Astrocyte of the cerebellum (primary cell): ENCODE measurements at places on chromosomes 3 and 15.

GRCh38 chr15:47767035-47767434, 49.7 kb downstream of the SEMA6D start:
- no peak for DNase-seq

- no peak for DNase-seq
Measured at GRCh38 chr3:46748170-46748569, 30.5 kb upstream of the PRSS50 start.

DNA sequence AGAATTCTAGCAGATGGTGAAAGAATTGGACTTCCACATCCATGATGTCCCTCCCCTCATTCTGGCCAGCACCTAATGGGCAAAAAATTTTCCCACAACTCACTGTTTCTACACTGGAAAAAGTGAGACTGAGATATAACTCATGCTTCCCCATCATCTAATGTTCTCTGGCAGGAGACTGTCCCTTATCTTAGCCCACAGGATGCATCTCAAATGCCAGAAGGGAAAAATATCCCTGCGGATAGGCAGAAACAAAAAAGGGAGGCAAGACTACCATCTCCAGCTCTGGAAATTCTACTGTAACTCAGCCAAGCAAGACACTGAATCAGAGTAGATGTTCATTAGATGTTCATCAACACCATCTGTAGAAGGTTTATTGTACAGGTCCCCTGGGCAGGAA, 58.6 kb downstream of the DLG1 start:
- no peak for DNase-seq

DNA sequence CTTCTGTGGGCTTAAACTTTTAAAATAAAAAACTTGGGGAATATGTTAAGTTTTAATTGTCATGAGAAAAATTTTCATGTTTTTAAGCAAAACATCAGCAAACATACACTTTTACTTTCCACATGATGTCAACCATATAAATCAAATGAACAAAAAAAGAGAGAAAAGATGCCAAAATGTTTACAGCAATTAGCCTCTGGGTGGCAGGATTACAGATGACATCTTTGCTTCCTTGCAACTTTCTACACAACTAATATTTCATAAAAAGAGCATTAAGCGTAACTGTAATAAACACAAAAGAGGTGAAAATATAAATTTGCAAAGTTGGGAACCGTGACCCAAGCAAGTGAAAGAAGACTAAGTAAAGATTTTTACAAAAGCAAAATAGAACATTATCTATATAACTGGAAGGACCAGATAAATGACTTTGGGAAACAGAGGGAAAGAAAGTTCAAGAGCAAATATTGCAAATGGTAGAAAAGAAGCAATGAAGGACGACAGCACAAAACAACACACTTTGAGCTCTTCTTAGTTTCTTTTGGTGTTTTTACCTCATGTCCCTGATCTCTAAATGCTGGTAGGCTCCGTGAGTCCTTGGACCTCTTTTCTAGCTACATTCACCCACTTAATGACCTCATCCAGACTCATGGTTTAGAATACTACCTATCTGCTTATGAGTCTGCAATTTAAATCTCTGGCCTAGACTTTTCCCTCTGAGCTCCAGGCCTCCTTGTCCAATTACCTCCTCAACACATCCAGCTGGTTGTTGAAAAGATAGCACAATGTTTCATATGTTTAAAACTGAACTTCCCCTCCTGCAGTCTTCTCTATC, 9.4 kb downstream of the TP53BP1 start:
- no peak for DNase-seq

- no peak for DNase-seq
Measured at GRCh38 chr3:128548021-128548420, 55.0 kb upstream of the GATA2 start.

GRCh38 chr15:57415602-57416001, 39.3 kb downstream of the CGNL1 start:
- no peak for DNase-seq

DNA sequence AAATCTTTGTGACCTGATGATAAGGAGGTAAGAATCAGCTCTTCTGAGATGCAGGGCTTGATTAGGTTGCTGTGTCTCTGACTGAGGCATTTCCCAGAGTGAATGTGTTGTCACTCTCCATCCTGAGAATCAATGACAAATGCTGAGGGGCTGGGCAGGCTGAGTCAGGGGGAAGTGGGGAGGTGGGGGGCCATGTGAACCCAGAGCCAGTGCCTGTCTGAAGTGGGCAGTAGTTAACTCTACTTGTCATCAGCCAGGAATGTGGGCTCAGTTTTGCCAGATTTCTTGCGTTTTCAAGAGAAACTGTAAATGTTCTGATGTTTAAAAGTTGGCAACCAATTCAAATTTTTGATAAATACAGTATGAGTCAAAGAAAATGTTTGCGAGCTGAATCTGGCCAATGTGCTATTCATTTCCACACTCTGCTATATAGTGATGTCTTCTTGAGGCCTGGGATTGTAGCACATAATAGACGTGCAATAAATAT, 3.1 kb upstream of the BNC1 start:
- DNase-seq = peak; percentile 96

- DNase-seq = no peak
Measured at GRCh38 chr15:84143753-84144314, 91.7 kb upstream of the GOLGA6L4 start.

DNA sequence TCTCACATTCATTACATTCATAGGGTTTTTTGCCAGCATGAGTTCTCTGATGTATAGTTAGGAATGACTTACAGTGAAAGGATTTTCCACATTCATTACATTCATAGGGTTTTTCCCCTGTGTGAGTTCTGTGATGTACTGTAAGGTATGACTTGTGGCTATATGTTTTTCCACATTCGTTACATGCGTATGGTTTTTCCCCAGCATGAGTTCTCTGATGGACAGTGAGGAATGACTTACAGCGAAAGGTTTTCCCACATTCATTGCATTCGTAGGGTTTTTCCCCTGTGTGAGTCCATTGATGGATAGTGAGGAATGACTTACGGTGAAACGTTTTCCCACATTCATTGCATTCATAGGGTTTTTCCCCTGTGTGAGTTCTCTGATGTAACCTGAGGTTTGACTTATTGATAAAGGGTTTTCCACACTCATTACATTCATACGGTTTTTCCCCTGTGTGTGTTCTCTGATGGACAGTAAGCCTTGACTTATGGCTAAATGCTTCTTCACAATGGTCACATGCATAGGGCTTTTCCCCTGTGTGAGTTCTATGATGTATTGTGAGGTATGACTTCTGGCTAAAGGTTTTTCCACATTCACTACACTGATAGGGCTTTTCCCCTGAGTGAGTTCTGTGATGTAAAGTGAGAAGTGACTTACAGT, 47.4 kb downstream of the ZNF717 start:
- DNase-seq = no peak

- DNase-seq = no peak
Measured at GRCh38 chr3:23019596-23020300, 183.4 kb upstream of the UBE2E2 start.

GRCh38 chr3:3302964-3303363, 123.5 kb upstream of the CRBN start:
- no peak for DNase-seq

DNA sequence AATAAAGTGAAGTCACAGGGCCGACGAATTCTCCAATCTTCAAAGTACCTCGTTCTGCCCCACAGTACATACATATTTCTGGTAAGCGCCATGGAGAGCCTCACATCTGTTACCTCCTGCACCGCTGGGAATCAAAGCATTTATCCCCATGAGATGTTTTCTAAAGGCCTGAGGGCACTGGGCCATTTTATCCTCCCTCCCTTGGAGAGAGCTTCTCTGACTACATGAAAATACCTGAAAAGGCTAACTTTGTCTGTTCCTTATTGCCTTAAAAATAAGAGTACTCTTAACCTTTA, 148.1 kb downstream of the RORA start:
- DNase-seq = no peak

GRCh38 chr3:60774617-60775016, 476.6 kb downstream of the FHIT start:
- no peak for DNase-seq

DNA sequence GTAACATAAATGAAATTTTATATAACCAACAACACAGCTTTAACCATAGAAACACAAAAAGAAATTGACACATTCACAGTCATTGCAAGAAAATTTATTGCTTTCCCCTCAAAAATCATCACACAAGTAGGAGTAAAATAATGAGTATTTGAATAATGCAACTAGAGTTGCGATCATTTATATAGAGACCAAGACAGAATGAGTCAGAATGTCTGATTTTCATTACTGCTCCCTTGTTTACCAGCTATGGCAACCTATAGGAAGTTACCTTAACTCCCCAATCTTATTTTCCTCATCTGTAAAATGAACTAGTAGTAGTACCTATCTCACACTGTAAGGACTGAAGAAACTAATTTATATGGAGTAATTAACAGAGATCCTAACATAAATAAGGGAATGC, 105.4 kb upstream of the CTDSPL start:
- DNase-seq = no peak

DNA sequence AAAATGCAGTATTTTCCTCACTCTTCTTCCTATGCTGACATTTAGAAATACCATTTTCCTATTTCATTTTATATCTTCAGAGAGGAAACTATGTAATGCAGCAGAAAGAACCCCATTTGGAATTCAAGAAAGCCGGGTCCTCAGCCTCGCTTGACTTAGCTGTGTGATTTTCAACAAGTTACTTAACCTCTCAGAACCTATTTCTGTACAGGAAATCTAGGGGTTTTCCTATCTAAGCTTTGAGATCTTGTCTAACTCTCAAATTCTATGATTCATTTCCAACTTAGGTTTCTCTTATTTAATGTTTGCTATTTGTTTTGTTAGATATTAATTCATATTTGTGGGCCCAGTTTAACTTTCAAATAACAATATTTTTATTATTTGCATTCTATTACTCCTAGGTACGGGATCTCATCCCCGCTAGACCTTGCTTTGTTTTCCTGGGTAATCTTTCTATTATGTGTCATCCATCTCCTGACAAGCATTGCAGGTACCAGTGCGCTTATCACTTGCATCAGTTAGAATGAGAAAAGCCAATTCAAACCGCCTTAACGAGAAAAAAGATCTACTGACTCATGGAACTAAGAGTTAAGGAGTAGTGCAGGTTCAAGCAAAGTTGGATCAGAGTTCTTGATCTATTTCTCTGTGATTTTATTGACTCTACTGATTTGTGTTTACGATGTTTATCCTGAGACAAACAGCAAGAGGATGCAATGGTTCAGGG, 70.6 kb upstream of the BHLHE40 start:
- DNase-seq = no peak

- no peak for DNase-seq
Measured at GRCh38 chr3:18443665-18444594, 18.8 kb upstream of the SATB1 start.

- DNase-seq = peak; percentile 80
Measured at GRCh38 chr3:81554388-81554787, 207.1 kb downstream of the GBE1 start.

DNA sequence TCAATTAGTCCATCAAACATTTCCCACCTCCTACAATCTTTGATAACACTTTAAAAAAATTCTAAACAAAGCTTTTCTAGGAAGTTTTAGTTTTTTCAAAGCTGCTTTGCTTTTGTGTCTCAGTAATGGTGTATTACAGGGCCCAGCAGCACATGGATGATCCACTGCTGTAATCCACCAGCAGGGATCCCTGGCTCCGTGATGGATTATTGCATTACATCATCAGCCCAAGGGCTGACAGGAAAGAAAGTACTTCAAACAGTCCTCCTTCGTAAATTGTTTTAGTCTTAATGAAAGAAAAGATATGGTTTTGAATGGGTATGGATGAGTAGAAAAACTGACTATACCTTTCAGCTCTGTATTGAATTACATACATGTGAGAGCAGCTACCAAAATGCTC, 688.9 kb upstream of the NAALADL2 start:
- no peak for DNase-seq

DNA sequence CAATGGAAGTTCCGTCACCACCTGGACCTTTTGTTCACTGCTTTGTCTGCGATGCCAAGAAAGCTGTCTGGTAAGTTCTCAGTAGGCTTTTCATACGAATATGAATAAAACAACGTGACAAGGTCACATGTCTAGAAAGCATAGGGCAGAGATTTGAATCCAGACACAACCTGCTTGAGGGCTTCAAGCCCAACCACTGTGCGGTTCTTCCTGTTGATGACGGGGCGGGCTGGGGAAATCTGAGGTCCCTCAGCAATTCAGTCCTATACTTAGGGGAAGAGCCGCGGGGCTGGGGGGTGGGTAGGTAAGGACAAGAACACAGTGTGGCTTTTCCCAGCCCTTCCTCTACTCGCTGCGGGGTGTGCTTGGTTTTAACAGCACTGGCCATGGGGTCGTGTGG, 32.4 kb upstream of the SMAD3 start:
- no peak for DNase-seq

- DNase-seq = no peak
Measured at GRCh38 chr15:73050561-73051295, 1.5 kb upstream of the NEO1 start.

DNA sequence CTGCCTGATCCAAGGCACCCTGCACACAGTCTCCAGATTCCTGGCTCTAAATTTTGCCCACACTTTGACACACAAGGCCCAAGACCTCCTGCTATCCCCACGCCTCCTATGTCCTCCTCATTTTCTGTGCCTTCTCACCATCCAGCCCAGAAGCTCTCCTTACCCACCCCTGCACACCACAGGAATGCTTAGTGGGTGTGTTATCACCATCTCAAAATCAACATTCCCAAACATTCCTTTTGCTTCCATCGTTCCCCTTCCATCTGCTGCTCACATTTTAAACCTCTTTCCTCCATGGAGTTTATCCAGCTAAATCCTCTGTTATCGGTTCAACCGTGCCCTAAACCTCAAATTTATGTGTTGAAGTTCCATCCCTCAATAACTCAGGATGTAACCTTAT, 43.9 kb downstream of the DGKG start:
- no peak for DNase-seq

GRCh38 chr15:45037936-45038335, 14.9 kb downstream of the SORD start:
- no peak for DNase-seq

DNA sequence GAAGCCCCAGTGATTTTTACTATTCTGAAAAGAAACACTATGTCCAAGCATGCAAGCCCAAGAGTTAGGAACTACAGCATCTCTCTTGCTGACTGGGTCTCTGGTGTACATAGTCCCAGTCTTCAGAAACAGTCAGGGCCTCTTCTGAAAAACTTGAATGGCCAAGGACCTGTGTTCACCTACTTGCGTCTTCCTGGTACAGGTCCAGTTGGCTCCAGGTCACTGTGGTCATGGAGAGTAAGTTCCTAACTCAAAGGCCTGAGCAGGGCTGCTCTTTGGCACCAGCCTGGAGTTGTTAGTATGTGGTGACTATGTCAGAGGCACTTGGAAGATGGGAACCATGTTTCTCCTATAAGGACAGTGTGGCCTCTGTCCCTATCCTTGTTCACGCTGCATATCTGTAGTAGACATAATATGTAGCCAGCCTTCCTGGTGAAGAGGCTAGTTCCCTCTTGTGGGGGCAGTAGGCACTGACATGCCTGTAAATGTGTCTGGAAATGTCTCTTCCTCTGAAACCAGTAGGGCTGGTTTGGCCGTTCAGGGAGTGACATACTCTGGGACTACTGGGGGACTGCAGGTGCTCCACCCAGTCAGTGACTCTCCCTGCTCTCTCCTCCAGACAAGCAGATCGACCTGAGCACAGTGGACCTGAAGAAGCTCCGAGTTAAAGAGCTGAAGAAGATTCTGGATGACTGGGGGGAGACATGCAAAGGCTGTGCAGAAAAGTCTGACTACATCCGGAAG, 2.6 kb upstream of the RBM15B start:
- DNase-seq = no peak

GRCh38 chr3:46399557-46399956, 7.3 kb downstream of the CCR5AS start:
- no peak for DNase-seq
